Stimulated activated CD4-positive, alpha-beta T cell treated with anti-CD3 and anti-CD28 coated beads, Interleukin-2, amount 100 ng/mL, for 4 hours (primary cell): ENCODE measurements at places on chromosomes 3 and 15.

- no peak for DNase-seq
Observed at GRCh38 chr3:34568766-34569165, 770.3 kb downstream of the PDCD6IP start.

DNA sequence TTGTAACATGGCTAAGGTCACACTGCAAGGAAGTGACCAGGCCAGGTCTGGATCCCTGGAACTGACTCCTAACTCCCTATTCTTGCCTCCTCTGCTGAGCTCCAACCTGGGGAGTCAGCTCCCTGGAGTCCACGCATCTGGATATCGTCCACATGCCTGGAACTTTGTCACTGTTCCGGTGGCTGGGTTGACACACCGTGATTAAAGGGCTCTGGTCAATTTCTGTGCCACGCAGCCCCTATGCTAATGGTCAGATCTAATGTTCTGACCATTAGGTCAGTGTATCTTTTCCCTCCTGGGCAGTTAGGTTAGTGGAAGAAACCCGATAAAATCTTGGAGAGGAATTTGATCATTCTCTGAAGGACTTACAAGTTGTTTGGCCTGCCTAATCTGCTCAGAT is 1.6 kb upstream of the TPM1 start:
- no peak for DNase-seq

DNA sequence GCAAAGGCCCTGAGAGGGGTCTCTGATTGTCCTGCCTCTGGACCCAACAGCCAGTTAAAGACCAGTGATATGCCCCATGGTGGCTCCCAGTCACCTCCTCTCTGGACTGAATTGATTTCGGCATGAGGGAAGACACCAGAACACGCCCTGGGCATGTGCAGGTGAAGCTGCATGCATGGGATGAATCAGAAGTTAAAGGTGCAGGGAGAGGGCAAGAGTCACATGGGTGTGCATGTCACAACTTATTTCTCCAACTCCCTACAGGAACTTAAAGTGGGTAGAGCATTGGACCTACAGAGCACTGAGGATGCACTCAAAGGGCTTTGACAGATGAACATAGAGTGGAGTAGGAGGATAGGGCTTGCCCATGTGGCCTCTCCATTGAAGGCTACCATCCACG is 16.9 kb upstream of the RHCG start:
- DNase-seq: no peak

GRCh38 chr15:88394553-88395145 is 72.5 kb downstream of the MRPL46 start:
- DNase-seq: no peak

DNA sequence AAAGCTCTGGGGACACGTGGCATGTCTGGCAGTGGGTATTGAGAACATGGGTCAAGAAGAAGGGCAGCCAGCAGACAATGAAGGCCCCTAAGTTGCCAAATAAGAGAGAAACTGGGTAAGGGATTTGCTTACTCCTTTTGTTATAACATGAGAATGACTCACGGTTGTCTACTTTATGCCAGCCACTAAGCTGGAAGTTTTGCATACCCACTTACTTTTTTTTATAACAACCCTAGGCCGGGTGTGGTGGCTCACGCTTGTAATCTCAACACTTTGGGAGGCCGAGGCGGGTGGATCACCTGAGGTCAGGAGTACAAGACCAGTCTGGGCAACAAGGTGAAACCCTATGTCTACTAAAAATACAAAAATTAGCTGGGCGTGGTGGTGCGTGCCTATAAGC is 50.0 kb downstream of the DRD3 start:
- no peak for DNase-seq

GRCh38 chr3:11134794-11135193 is 19.5 kb upstream of the HRH1 start:
- no peak for DNase-seq

DNA sequence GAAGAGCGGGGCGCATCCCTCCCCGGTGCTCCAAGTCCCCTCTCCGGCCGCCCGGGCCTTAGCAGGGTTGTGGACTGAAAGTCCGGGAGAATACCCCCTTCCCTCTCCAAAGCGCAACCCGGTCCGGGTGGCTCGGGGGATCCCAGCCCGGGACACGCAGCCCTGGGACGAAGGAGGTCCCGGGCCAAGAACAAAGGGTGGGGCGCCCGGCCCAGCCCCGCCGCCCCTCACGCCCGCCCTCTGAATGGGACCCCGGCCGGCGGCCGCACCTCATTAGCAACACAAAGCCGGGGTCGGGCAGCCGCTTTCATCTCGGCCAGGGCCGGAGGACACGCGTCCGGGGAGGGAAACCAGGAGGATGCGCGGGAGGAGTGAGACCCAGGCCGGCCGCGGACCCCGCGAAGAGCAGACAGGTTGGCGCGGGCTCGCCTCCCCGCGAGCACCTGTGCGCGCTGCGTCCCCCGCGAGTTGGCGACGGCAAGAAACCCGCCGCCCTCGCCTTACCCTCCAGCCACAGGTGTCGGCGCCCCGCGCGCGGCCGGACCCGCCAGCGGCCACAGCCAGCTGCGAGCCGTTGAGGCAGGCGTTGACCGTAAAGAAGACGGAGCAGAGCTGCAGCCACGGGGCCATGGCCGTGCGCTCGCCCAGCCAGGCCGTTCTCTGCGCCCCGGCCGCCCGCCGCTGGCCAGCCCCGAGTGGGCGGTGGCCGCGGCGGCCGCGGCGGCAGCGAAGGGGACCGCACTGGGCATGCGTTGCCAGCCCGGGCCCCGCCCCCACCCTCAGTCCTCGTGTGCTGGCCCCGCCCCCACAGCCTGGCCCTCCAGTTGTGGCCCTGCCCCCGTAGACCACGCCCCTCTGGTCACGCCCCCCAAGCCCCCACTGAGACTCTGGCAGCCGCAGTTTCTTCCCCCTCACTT is at the start of gene IL17RD:
Gene IL17RD (minus strand): TSS at position 697 of the 917 bp plus-strand sequence. CDS start 67 bp downstream, at position 630.
- peak; percentile 19 for DNase-seq

- no peak for DNase-seq
Observed at GRCh38 chr15:31442699-31443111, 116.1 kb downstream of the KLF13 start.

- DNase-seq: no peak
Observed at GRCh38 chr3:10356461-10356981, 35.6 kb upstream of the SEC13 start.

DNA sequence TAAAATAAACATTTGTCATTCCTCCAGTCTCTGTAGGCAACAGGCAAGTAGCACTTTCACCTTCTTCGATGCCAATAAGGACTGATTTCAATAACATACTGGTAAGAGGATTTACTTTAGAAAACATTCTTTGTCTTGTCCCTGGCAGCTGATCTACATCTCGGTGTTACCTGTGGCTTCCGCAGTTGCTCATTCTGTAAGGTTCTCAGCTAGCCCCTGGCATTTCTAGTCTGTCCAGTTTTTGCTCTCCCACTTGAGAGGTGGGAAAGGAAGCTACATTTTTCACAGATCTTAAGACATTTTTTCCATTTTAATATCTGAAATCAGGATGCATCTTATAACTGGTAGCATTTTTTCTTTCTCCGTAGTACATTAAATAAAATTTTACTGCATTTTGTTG is 19.7 kb upstream of the MAP6D1 start:
- DNase-seq: no peak

GRCh38 chr15:80749589-80749988 is 29.6 kb upstream of the CEMIP start:
- no peak for DNase-seq

DNA sequence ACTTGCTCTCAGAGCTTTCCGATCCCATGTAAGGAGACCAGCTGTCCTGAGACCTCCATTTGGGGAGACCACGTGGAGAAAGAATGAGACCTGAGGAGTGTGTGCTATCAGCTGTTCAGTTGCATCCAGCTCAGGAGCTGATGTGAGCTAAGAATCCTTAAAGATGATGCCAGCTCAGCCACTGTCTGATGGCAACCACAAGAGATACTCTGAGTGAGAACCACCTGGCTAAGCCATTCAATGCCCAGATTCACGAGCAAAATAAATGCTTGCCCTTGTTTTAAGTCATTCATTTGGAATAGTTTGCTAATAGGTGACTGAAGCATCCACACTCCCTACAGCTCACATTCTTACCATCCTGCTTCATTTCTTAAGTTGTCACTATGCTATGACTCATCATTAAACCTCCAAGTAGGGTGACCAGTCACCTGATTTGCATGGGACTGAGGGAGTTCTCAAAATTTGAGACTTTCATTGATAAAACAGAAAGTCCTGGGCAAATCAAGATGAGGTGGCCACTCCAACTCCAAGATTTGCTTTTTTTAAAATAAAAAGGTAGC is 56.4 kb downstream of the SPTSSB start:
- no peak for DNase-seq

- no peak for DNase-seq
Observed at GRCh38 chr15:69587723-69588426, 135.3 kb downstream of the RPLP1 start.
